ENCODE measurements at places on chromosomes 3 and 15.
A peak's percentile ranks its signal among the peaks of the same experiment; 100 is the strongest.

DNA sequence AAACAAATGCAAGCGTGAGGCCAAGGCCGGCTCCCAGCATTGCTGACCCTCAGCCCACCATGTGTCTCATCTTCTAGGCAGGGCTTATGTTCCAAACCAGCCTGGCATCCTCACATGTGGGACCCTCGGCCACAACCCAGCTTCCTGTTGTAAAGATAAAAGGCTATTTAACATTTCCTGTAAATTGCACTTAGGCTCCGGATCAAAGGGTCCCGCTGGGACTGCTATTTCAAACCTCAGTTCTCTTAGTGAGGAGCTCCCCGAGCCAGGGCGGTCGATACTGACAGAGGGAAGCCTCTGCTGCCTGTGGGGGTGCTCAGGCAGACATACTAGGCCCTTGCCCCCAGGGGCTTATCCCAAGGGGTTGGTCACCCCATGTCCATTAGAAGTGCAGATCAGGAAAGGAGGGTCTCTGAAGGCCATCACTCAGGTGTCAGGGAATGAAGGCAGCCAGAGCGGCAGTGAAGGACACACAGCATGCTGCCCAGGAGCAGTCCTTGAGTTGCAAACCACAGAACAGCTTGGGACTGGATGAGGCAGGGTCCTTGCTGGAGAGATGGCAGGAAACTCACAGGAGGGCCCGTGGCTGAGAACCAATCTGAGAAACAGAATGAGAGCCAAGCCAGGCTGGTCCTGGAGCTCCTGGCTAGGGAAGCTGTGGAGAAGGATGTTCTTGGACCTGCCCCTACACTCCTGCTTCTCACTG, 239.9 kb downstream of the TLE3 start:
- no peak for DNase-seq

- DNase-seq = peak; percentile 52
These were observed 1.9 kb downstream of the AEN start for GRCh38 chr15:88623061-88623460.

DNA sequence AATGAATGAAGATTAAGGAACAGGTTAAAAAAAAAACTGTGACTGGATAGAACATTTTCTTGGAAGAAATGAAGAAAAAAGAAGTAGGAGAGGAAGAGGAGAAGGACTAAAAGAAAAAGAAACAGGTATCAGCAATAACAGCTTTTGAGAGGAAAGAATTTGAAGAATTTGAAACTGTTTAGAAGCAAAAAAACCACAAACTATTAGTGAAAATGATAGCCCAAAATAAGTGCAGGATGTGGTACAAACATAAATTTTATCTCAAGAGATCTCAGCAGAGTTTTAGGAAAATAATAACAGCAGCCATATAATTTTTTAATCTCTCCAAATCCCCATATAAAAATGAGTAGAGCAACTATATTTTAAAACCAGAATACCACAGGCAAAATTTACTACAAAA, 8.8 kb upstream of the A4GNT start:
- no peak for DNase-seq

DNA sequence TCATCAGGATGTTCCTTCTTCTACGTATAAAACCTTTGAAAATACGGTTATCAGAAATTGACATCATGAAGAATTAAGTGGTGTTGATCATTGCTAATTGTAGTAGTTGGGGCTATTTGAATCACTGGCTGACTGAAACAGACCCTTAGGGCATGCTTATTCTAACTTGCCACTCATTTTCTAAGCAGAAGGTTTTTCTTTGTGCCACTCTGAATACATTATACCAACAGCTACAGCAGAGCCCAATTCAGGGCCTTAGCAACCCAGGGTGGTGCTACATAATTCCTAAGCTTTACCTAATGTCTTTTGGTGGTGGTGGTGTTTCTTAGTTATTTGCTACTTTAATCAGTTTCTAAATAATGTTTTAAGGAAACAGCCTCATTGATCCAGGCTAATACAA, 524.2 kb downstream of the NLGN1 start:
- no peak for DNase-seq

- no peak for DNase-seq
These were observed 83.5 kb upstream of the ABHD17C start for GRCh38 chr15:80611543-80612080.

GRCh38 chr3:52925405-52926313, 28.3 kb upstream of the STIMATE start:
- no peak for DNase-seq

- peak; percentile 44 for DNase-seq
These were observed 55.9 kb upstream of the PLCL2 start for GRCh38 chr3:16828815-16829214.

DNA sequence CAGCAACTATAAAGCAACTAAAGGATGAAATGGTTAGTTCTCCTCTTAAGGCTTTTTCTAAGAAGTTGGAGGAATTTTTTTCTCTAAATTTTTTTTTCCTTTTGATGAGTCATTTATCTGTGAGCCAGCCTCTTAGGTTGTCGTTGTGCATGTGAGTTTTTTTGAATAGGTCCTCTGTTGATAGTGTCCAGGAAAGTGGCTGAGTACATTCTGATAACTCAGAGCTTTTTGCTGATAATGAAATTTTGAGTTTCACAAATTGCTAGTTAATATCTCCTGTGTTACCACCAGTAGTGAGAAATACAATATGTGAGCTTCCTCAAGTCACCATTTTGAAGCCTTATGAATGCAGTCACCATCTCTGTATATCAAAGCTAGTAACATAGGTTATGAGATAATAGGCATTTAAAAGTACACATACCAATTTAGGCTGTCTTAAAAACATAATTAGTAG, 7.1 kb upstream of the LXN start:
- DNase-seq = no peak

GRCh38 chr3:171876680-171877147, 33.6 kb downstream of the TMEM212 start:
- DNase-seq = no peak

GRCh38 chr15:62867844-62868243, 174.7 kb upstream of the TPM1 start:
- no peak for DNase-seq

DNA sequence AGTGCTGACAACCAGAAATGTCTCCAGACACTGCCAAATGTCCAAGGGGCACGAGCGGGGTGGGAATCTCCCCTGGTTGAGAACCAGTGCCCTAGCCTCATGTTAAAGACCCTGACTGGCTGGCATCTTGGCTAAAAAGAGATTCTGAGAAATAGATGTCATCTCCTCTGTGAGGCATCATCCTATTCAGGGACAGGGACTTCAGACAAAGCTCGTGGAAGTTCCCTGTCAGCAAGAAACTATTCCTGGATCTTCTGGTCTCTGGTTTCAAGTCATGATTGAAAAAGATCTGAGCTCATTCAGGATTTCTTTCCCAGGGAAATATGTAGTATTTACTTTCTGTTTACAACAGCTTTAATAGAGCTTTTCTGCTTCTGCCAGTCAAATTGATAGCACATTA, 10.8 kb downstream of the WDR5B start:
- DNase-seq = no peak

GRCh38 chr3:188043891-188044290, 110.1 kb upstream of the LPP start:
- no peak for DNase-seq

DNA sequence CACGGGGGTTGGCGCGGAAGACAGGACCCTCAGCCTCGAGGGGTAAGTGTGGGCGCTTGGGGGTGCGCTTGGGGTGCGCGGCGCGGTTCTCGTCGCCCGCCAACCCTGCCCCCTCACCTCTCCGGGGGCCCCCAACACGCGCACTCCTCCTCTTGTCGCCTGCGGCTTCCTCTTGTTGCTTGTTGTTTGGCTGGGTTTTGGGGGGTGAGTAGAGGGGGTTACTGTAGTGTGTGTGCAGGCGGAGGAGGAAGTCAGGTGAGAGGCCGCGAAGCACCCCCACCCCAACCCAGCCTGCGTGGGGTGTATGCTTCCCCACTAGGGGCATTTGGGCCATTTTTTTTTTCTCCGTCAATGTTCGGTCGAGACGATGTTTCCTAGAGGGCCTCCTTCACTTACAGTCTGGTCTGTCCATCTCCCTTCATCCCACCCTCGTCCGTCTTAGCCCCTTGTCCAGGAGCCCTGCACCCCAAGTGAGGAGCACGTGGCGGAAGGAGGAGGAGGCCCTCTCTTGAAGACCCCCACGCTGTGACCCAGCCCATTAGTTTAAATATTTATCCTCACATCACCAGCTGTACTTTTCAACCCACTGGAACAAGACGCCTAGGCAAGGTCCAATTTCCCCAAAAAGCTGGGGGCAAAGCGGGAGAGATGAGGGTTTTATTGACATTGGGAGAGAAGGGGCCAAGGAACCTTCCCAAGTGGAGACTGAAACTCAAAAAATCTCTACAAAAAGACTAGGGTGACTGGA, 20.4 kb upstream of the SATB1 start:
- DNase-seq = peak; percentile 69

DNA sequence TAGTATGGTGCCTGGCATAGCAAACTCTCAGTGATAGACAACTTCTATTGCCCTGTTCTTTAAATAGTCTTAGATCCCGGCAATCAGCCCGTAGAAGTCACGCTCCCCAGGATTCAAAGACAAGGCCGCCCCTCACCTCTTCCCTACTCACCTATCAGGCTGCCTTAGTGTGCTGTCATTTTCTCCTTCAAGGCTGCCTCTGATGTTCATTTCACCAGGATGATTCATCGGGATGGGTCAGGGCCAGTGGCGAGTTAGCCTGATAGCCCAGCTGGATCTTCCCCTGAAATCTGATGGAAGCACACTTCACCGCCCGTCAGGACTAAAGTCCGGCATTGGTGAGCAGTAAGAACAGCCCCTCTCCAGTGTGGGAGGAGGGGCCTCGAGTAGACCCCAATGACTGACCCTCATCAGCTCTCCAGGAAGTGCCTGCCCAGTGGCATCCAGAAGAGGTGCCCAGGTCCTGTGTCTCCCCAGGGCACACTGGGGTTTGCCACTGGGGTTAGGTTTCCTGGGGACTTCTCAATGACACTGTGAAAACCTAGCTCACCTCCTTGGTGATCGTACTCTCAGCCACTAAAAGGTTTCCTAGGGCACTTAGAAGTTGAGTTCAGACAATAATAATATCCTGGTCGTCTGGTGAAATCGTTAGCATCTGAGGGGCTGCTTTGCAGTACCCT, 37.5 kb downstream of the TPM1 start:
- no peak for DNase-seq

- no peak for DNase-seq
These were observed 50.0 kb upstream of the SYNPR start for GRCh38 chr3:63228087-63228486.

DNA sequence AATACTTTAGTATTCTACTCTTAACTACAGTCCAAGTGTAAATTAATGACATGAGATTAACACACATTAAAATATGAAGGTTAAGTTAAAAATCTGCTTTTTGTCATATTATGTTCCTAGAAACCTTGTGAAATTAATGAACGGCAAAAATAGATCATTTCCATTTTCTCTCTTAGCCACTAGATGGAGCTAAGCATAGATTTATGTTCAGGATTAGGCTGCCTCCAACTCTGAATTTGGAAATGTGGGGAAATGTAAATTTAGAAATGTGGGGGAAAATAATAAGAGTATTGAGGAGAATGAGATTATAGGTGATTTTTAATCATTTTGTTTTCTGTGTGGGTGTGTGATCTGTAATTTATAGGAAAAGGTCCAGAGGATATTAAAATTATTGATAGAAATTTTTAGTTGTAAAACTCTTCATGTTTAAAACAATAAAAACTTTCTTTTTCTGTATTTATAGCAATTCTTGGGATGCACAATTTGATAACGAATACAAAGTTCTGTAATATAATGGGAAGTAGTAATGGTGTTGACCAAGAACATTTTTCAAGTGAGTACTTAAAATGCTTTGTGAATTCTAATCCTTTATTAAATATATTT, 59.2 kb downstream of the TMOD3 start:
- no peak for DNase-seq

DNA sequence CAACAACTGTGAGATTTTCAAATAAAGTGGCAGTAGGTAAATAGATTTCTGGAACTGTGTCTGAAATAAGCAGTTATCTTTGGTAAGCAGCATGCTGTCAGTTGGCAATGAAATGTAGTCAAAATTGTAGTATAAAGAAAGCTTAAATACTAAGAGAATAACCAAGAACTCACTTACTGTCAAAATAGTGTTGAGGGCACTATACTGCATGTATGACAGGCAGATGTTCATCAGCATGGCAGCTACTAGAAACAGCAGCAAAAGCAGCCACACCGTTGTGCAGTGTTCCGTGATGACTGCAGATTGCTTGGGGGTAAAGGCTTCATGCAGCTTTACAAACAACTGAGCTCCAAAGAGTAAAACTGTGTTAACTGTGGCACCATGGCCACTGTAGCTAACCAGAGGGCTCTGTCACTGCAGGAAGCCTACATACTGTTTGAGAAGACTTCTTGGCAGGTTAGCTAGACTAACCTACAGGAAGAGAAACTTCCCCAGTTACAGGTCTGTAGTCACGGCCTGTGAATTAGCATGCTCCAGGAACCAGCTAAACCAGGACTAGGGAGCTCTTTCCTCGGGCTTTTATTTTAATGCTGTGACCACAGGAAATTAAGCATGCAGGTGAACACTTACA, 459.7 kb downstream of the TBL1XR1 start:
- no peak for DNase-seq

- DNase-seq = no peak
These were observed 159.8 kb downstream of the ALCAM start for GRCh38 chr3:105526360-105527111.

DNA sequence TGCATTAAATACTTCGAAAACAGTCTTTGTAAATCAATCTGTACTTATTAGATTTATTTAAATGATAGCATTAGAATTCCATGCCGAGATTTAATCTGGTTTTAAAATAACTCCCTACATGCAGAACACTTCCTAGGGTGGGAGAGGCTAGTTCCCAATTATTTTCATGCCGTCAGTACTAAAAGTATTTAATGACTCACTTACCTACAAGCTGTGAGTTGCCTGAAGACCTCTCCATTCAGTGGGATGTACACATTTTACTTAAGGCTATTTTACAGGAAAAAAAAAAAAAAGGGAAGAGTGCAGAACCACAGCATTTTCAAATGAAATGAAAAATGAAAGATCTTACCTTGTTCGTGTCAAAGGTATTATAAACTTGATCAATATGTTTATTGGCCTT, 469 bp downstream of the GUCA1C start:
- no peak for DNase-seq

GRCh38 chr3:58858126-58858525, 191.6 kb upstream of the FAM3D start:
- DNase-seq = no peak

DNA sequence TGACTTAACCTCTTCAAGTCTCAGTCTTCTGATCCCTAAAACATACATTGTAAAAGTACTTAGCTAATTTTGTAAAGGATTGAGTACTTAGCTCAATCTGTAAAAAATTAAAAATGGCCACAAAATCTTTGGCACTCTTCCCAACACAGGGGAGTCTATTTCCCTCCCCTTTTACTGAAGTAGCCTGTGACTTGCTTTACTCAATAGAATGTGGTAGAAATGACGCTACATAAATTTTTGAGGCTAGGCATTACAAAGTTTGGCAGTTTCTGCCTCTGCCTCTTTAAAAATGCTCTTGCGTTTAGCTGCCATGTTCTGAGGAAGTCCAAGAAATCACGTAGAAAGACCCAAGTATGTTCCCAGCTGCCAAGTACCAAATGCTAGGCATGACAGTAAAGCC, 80.2 kb downstream of the CBLB start:
- no peak for DNase-seq

Data from stimulated activated CD4-positive, alpha-beta T cell treated with anti-CD3 and anti-CD28 coated beads, Interleukin-4, amount 100 ng/mL, for 1 hour (primary cell).